ENCODE measurements at places on chromosomes 1 and 21. TPM values are rescaled to one million over a fixed set of nuclear protein-coding genes. Genes with fewer than 3 reads are reported as not detected.

- no peaks in the 10 kb centered on the region for H3K36me3 ChIP-seq
- DNase-seq = no peak
- H3K27me3 ChIP-seq = peaks cover 7% of the 10 kb centered on the region
These were observed 17.5 kb downstream of the ASAP3 start for GRCh38 chr1:23466423-23466989.

DNA sequence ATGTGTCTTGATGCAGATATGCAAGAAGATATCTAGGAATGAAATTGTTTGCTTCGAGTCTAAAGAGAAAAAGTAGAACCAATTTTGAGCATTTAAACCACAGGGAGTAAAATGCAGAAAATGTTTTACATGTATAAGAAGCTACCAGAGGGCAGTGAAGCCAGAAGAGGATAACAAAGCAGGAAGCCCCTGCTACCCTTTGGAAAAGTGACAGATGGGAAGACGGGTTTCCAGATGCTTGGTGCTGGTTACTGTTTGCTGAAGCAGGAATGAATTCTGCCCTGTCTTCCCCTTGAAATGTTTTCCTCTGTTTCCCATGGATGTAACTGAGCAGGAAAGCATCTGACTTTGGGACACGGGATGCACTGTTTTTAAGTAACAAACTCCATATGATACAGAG, 822.2 kb downstream of the MRPL39 start:
- no peak overlapping the region for H3K4me3 ChIP-seq
- H3K27ac ChIP-seq = no peak overlapping the region
- H3K36me3 ChIP-seq = no peaks in the 10 kb centered on the region
- DNase-seq = no peak
- H3K27me3 ChIP-seq = no peaks in the 10 kb centered on the region

- DNase-seq = no peak
- H3K27me3 ChIP-seq = no peaks in the 10 kb centered on the region
- peaks cover 6% of the 10 kb centered on the region for H3K4me1 ChIP-seq
- H3K27ac ChIP-seq = no peak overlapping the region
These were observed 29.8 kb downstream of the WDR3 start for GRCh38 chr1:117959364-117959763.

Gene OR2T11
- not detected for total RNA-seq

Gene PDE9A
- 9.6 TPM for total RNA-seq

Data from activated T-helper 1 cell treated with anti-CD3 and anti-CD28 coated beads, Interleukin-12 subunit alpha, Interleukin-12 subunit beta, Interleukin-2, Interleukin-4 antibody, amounts not matched to agents 30 ng/mL and 10 ng/mL and 1 ng/mL, durations not matched to agents 14 hours and 24 hours and 36 hours (primary cell).